Foreskin keratinocyte (primary cell): ENCODE measurements at places on chromosomes 5 and 9. TPM values are rescaled to one million over a fixed set of nuclear protein-coding genes. Genes with fewer than 3 reads are reported as not detected.

Gene ADCY2
- total RNA-seq: not detected in 2 replicates

Gene LCN9
- not detected in 2 replicates for total RNA-seq

Gene BRINP1
- 0.04 and 0.07 TPM in 2 replicates for total RNA-seq

Gene ARPC5L
- total RNA-seq: 67.0 and 74.9 TPM in 2 replicates

Gene RGMB
- 34.2 and 48.3 TPM in 2 replicates for total RNA-seq

Gene PCDHGA11
- 1.7 and 2.7 TPM in 2 replicates for total RNA-seq

Gene NMUR2
- not detected in 2 replicates for total RNA-seq

Gene RNF183
- not detected in 2 replicates for total RNA-seq

Gene EGFLAM
- 0.63 TPM in 1 of 2 replicates, not detected in the other for total RNA-seq

DNA sequence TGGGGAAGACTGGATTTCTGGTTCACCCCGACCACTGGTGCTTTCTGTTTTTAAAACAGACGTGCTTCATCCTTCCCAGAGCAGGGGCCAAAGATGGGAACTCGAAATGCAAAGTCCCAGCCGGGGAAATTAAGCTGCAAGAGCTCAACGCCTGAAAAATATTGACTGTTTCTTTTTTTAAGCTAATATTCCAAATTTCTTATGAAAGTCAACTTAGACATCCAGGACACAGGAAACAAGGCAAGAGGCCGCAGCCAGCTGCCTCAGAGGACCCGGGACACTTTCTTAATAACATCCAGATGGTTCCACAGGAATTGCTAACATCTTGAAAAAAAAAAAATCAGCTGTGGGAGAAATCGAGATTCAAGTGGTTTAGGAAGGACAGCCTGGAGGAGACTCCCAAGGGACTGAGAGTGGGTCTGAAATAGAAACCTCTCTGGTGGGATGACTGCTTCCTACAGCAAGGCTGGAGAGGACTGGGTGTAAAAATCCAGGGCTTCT is 144.9 kb downstream of the FGF1 start:
- no peak for DNase-seq

DNA sequence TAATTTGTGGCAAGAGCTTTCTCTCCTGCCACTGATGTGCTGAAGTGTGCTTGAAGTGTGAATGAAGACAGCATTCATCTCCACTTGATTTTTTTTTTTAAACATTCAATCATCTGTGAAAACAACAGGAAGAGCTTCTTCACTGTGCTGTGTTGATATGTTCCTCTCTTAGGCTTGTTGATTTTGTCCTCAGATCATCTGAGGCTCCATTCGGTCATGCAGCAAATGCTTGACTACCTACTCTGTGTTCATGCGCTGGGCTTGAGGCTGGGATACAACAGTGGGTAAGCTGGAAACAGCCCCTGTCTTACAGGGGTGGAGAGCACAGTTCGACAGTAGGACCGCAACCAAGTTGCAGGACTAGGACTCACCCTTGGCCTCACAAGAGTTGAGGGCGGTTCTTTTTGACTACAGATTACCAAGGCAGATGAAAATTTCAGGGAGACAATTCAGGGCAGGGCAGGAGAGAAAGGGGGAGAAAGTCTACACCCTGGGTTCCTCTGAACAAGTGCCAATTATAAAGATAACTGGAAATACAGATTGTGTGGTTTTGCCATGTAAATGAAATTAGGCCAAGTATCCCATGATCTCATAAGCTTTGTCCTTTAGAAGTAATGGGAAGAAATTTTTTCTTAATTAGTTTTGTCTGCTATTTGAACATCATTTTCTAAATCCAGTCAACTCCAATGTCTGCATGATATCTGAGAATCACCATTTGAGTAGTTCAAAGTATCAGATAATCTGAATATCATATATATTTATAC is 31.0 kb upstream of the F2R start:
- DNase-seq: no peak

- DNase-seq: no peak
Measured at GRCh38 chr5:20023686-20024180, 35.7 kb upstream of the CDH18 start.

DNA sequence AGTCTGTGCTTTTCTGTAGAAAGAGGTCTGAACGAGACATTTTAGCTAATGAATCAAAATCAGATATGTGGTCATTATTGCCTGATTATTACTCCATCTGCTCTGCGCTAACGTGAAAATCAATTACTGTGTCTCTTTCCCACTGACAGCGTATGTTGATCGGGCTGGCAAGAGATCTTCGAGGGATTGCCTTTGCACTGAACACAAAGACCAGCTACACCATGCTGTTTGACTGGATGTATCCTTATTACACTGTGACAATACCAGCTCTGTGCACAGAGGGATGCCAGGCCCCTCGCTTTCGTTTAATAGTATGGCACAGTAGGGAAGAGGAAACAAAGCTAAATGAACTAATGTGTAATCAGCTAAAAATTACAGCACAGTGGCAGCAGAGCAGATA is 103.7 kb upstream of the TLX3 start:
- no peak for DNase-seq

DNA sequence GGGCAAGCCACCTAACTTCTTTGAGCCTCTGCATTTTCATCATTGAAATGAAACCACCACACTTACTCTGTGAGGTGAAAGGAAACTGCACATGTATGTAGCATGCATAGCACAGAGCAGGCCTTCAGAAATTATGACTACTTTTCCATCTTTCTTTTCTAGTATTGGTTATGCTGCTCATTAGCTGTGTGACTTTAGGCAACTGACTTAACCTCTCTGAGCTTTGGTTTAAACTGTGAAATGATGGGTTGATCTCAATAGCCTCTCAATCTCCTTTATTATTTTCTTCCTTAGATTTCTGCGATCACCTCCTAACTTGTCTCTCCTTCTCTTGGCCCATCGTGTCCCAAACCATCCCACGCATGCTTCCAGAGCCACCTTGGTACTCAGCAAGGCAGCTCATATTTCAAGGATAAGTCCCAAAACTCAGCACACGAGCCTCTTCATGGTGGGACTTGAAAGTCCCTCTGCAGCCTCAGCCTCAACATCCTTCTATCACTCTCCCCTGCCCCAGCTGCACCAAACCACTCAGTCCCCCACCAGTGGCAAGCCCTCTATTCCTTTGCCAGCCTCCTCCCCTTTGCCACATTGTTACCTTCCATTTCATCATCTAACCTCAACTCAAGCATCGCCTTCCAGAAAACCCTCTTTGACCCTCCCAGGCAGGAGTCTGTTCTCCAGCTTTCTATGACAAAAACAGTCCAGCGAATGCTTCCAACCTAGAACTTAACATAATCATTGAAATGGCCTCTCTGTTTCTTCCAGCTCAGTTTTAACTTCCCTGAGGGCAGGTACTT is 60.3 kb upstream of the DNAH5 start:
- no peak for DNase-seq

- DNase-seq: no peak
Measured at GRCh38 chr5:150167512-150167850, 903 bp downstream of the CDX1 start.

DNA sequence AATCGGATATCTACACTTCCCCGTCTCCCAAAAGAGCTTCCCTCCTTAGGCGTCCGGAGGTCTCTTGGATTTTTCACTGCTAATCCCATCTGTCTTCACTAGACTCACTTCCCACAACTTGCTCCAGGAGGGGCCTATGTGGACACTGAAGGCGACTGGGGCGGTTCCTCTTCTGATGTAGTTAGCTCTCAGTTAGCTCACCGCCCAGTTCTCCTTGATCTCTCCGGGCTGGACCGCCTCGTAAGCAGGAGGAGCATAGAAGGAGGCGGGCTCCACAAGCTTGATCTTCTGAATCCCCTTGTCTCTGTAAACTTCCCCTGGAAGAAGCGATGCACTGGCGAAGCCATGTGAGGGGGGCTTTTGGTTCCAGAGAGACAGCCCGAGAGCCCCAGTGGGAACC is 112.0 kb upstream of the SELENOP start:
- DNase-seq: no peak

- no peak for DNase-seq
Measured at GRCh38 chr5:130017173-130017572, 112.9 kb downstream of the CHSY3 start.

DNA sequence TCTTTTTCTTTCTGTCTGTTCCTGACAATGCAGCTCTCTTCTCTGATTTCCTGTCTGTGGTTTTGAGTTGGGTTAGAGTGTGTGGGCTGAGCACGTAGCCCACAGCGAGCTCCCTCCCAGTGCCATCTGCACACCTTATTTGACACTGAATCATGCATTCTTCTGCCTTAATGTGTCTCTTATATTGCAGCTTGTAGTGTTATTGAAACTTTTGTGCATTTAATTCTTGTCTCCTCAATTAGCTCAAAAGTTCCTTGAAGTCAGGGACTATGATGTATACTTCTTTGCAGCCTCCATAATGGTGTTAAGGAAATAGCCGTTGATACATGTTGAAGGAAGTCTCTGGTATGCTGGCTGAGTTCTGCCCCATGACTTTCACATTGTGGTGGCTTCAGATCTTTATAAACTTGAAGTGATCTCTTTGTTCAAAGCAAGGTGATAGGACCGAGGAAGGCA is 576.2 kb upstream of the CLINT1 start:
- DNase-seq: no peak

GRCh38 chr9:130467316-130467715 is 22.6 kb downstream of the ASS1 start:
- DNase-seq: no peak

DNA sequence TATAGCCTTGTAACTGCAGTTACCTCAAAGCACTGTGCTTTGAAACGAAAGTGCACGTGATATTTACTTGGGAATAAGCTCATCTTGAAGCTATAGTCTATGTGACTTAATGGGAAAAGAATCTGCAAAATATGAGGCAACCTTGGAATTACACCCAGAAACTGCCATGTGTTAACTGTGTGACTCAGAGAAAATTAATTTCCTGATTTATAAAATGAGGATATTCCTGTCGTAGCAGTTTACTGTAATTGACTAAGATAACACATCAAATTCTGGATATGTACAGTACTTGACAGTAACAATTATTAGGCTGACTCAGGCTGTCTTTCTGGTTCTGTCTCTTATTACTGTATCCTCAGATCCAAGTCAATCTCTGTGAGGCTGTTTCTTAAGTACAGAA is 1079.9 kb upstream of the ACO1 start:
- DNase-seq: peak; percentile 94

- DNase-seq: no peak
Measured at GRCh38 chr9:121718084-121718483, 66.7 kb downstream of the DAB2IP start.

- DNase-seq: no peak
Measured at GRCh38 chr5:137282216-137282615, 216.9 kb downstream of the SPOCK1 start.
